ENCODE measurements at places on chromosomes 3 and 15. TPM values are rescaled to one million over a fixed set of nuclear protein-coding genes. Genes with fewer than 3 reads are reported as not detected.

GRCh38 chr15:39623529-39623931 is 42.7 kb downstream of the THBS1 start:
- DNase-seq, result no peak

GRCh38 chr3:37531066-37531720 is 330.5 kb upstream of the CTDSPL start:
- no peak for DNase-seq

TFG gene
- polyA plus RNA-seq, result 134 TPM

DNA sequence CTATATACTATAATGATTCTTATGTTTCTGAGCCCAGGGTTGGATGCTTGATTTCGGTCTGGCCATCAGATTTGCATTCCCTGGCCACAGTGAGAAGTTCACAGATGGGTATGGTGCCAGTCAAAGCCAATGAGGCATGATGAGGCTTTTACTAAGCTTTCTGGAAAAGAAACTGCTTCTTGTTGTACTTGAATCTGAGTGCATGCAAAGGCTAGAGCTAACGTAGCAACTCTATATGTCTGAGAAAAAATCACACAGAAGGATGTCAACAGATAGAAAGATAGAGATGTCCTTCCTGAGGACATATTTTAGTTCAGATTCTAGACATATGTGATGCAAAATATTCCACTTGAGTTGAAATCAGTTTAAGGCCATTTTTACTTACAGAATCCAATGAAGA is 608.1 kb downstream of the ROBO1 start:
- no peak for DNase-seq

DNA sequence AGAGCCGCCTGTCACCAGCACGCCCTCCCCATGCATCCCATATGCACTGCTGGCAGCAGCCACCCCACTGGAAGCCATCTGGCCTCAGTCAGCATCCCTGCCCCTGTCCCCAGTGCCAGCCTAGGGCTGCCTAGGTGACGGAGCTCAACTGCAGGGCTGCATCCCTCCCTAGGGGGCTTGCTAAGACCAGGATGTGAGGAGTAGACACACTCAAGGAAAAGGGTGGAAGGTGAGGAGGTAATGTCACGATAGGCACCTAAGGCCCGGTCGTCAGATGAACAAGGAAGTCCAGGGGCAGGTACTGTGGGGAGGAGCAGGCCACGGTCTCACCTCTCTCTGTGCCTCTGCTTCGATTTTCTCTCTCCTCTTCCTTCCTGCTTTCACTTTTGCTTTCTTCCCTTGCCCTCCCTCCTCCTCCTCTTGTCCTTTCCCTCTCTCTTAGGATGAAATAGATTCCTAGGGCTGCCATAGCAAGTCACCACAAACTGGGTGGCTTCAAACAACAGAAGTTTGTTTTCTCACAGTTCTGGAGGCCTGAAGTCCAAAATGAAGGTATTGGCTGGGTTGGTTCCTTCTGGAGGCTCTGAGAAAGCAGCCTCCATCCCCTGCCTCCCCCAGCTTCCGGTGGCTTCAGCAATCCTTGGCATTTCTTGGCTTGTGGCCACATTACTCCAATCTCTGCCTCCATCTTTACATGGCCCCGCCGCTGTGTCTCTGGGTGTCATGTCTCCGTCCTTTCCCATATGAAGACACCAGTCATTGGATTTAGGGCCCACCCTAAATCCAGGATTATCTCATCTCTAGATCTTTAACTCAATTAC is 298.3 kb downstream of the SHQ1 start:
- no peak for DNase-seq

DNA sequence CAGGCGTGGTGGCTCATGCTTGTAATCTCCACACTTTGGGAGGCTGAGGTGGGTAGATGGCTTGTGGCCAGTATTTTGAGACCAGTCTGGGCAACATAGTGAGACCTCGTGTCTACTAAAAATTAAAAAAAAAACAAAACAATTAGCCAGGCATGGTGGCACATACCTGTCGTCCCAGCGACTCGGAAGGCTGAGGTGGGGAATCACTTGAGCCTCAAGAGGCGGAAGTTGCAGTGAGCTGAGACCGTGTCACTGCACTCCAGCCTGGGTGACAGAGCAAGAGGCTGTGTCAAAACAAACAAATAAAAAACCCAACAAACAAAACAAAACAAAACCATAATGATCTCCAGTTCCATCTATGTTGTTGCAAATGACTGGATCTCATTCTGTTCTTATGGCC is 341.3 kb upstream of the CFAP20DC start:
- no peak for DNase-seq

EIF4E3 gene
- polyA plus RNA-seq, result 13.7 TPM

DNA sequence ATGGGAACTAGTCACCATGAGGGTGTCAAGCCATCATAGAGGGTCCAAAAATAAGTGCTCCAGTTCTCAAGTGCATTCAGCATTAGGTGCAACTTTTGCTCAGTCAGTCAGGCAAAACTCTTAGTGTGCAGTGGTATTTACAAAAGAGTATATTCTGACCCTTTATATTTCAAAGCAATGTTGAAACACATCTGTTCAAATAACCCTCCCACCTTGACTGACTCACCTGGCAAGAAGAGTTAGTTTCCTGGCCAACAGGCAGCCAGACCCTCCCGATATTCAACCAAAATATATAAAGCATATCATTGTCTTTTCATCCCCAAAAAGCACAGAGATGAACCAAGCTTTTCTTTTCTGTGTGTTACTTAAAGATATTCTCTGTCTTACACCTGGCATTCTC is 7.6 kb upstream of the COL8A1 start:
- DNase-seq, result no peak

TGM4 gene
- 0.13 TPM for polyA plus RNA-seq

HACL1 gene
- 25.9 TPM for polyA plus RNA-seq

GRCh38 chr3:36297195-36297594 is 83.1 kb upstream of the STAC start:
- no peak for DNase-seq

EFCAB12 gene
- 4.2 TPM for polyA plus RNA-seq

GRCh38 chr3:142947799-142948575 is 15.5 kb downstream of the PAQR9 start:
- DNase-seq, result no peak

GRCh38 chr3:21195203-21195602 is 555.8 kb downstream of the ZNF385D start:
- DNase-seq, result no peak

GRCh38 chr15:92506506-92506905 is 112.8 kb downstream of the ST8SIA2 start:
- DNase-seq, result no peak

DNA sequence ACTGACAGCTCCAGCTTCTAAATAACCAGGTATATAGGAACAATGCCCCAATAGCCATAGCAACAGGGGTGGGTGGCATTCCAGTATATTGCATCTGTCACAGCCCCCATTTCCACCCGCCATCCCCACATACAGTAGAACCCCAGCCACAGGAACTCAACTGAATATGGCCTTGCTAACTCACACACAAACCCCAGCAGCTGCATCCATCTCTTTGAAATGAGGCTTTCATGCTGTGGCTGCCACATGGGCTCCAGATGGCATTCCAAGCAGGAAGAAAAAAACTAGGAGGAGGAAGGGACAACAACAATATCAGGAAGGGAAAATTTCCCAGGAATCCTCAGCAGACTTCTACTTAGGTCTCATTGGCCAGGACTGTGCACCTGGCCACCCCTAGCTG is 54.6 kb downstream of the CCR3 start:
- DNase-seq, result no peak

RPN1 gene
- polyA plus RNA-seq, result 208 TPM

DNA sequence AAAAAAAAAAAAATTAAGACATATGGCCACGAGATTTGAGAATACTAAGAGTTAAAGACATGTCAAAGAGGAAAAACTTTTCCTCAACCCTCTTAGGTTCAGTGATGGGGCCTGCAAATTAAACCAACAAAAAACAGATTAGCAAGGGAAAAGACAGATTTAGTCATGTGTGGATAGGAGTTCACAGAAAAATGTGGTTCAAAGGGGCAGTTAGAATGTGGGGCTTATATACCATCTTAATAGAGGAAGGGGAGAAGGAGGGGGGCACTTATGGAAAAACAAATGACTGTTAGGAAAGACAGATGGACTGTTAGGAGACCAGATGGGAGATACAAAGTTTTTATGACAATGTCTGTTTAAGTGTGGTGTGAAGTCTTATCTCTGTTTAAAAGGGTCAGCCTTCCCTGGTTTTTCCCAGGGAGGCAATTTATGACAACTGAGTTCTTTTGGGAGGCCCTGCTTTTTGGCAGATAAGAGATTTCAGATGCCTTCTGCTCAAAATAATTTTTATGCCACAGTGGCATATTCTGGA is 68.7 kb upstream of the FURIN start:
- DNase-seq, result no peak

GRCh38 chr15:63598473-63599400 is 1.6 kb downstream of the FBXL22 start:
- no peak for DNase-seq

GRCh38 chr15:72785432-72785831 is 1.9 kb upstream of the ADPGK start:
- no peak for DNase-seq

GRCh38 chr15:50641318-50641717 is 45.3 kb downstream of the TRPM7 start:
- no peak for DNase-seq

All from renal pelvis (tissue), 12 donors.